Mammary microvascular endothelial cell (primary cell): ENCODE measurements at places on chromosomes 3 and 15. TPM values are rescaled to one million over a fixed set of nuclear protein-coding genes. Genes with fewer than 3 reads are reported as not detected.

ATP13A5 gene
- total RNA-seq: 0.13 TPM in 1 of 2 replicates, not detected in the other

LRRC34 gene
- 3.2 and 4.8 TPM in 2 replicates for total RNA-seq

TIGIT gene
- not detected in 2 replicates for total RNA-seq

IL5RA gene
- not detected in 2 replicates for total RNA-seq

TMEM212 gene
- total RNA-seq: not detected in 2 replicates
